ENCODE measurements at places on chromosomes 11 and 22. TPM values are rescaled to one million over a fixed set of nuclear protein-coding genes. Genes with fewer than 3 reads are reported as not detected.

ARRB1 gene
- total RNA-seq: 35.0 TPM

SYTL2 gene
- total RNA-seq: 28.3 TPM

DEAF1 gene
- 45.3 TPM for total RNA-seq

HBG1 gene
- total RNA-seq: 286 TPM

GUCY1A2 gene
- total RNA-seq: 25.2 TPM

MS4A2 gene
- 1.2 TPM for total RNA-seq

All from spinal cord (tissue), 10 donors.